Right cardiac atrium (tissue), 5 donors: ENCODE measurements at places on chromosomes 4 and X.

DNA sequence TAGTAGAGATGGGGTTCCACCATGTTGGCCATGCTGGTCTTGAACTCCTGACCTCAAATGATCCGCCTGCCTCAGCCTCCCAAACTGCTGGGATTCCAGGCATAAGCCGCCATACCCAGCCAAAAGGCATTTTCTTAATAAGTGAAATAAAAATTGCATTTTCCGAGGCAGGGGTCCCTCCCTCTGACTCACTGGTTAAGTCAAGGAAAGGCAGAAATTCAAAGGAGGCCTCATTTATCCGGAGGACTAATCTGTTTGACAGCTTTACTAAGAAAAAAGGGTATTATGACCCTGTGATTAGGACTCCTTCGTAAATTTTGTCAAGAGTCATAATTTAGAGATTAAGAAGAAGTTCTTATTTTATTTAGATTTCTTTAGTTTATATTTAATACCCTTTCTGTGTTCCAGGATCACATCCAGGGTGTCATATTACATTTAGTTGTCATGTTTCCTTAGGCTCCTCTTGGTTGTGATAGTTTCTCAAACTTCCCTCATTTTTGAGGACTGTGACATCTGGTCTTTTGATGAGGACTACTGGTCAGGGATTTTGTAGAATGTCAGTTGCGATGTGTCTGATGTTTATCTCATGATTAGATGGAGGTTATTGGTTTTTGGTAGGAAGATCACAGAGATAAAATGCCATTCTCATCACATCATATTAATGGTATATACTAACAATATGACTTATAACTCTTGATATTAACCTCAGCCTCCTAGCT, 753.7 kb upstream of the AMOT start:
- no peak for DNase-seq

- no peak for DNase-seq
Measured at GRCh38 chr4:184167576-184167975, 50.1 kb downstream of the ENPP6 start.

DNA sequence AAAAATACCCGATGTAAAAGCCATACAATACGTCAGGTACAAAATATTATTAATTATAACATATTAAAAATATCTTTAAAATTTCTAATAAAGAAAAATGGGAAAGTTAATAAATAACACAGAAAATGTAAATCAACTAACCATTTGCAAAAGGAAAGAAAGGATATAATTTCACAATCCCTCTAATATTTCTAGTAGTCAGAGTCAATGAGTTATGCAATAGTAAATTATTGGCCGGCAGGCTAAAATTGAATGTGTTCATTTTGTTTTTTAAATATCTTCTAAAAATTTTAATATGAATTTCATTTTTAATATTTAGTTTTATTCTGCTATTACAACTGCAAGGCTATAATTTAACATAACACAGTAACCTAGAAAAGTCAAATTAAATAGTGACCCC, 155.7 kb downstream of the FBXW7 start:
- no peak for DNase-seq

GRCh38 chr4:93201471-93202096, 627.0 kb upstream of the ATOH1 start:
- no peak for DNase-seq

DNA sequence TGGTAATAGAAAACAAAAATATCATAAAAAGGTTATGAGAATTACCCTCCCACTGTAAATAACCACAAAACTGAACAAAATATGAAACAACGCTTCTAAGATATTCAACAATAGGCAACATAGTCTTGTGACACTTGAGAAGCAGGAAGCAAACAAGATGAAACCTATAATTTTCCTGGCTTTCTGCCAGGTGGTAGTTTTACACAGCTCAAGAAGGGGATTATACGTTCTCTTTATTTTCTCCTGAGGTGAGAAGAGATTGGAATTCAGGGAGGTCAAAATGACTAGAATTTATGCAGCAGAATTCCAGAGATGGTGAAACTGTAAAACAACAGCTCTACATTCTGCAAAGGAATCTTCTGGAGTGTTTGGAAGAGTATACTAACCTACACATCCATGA, 186.0 kb downstream of the HHIP start:
- no peak for DNase-seq

GRCh38 chrX:47078129-47079043, at the start of gene RGN:
RGN (plus strand) TSS chrX:47078443; CDS start chrX:47081145, 2,702 bp downstream.
- peak; percentile 73 for DNase-seq

GRCh38 chr4:141826260-141826659, 189.9 kb downstream of the IL15 start:
- no peak for DNase-seq
